Left renal pelvis (tissue), 4 donors: ENCODE measurements at places on chromosomes 5 and 9.

- DNase-seq, result no peak
Measured at GRCh38 chr5:1178529-1179382, 22.6 kb upstream of the SLC6A19 start.

- DNase-seq, result no peak
Measured at GRCh38 chr5:14258840-14259239, 115.7 kb downstream of the TRIO start.

DNA sequence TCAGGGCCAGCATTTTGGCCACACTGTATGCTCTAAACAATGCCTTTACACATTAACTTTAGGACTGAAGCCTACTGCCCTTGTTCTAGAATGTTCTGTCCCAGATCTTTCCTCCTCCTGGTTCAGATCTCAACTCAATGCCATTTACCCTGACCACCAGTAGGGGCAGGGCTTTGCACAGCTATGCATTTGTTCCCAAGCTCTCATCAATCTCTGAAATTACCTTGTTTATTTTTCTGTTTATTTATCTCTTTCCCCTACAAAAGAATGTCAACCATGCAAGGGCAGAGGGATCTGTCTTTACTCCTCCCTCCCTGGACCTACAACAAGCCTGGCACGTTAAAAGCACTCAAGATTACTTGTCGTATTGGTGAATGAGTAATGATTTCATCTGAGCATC lies 612.9 kb downstream of the BNC2 start:
- DNase-seq, result no peak

DNA sequence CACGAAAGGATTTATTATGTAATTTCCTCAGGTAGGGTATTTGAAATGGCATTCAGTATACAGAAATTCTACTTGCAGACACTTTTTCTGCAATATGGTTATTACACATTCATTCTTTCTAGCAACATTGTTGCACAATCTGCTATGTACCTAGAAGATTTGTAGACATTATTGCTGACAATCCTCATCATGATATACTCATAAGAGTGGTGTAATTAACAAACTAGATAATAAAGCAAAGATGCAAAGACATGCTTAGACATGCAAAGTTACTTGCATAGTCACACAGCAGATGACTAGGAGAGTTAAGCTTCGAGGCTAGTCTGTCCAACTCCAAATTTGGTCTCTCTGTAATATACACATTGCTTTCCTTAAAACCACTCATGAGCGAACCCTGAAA lies 317.1 kb downstream of the ASTN2 start:
- DNase-seq, result no peak

DNA sequence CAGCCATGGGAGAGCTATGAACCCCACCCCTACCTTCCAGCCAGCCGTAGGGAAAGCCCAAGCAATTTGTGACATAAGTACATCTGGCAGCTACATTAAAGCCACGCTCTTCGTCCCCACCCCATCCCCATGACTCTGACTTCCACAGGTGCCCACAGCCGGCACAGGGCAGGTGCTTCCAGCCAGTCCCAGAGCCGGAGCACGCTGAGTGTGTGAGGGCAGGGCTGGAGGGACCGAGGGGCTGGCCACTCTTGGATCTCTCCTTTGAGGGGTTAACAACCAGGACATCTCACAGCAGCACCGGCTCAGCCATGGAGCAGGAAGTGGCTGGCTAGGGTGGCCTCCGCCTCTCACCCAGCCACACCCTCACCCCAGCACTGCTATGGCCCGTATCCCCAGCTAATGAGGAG lies 2.4 kb upstream of the FAM78A start:
- DNase-seq, result no peak

DNA sequence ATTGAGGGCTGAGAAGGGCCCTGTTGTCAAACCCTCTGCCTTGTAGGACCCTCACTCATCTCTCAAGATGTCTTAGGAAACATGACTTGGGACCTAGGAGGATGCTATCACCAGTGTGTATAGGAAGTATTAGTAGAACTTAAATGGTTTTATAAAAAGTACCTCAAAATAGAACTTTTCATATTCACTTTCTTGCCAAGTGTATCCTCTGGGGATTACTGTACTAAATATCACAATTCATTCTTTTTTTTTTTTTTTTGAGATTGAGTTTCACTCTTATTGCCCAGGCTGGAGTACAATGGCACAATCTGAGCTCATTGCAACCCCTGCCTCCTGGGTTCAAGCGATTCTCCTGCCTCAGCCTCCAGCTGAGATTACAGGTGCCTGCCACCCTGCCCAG lies 56.2 kb downstream of the ARHGEF28 start:
- no peak for DNase-seq

GRCh38 chr5:133048993-133049725 lies 2.7 kb upstream of the HSPA4 start:
- no peak for DNase-seq

GRCh38 chr5:179240561-179240960 lies 104.7 kb downstream of the ADAMTS2 start:
- DNase-seq, result no peak

- no peak for DNase-seq
Measured at GRCh38 chr5:38718771-38719391, 126.9 kb upstream of the OSMR start.

DNA sequence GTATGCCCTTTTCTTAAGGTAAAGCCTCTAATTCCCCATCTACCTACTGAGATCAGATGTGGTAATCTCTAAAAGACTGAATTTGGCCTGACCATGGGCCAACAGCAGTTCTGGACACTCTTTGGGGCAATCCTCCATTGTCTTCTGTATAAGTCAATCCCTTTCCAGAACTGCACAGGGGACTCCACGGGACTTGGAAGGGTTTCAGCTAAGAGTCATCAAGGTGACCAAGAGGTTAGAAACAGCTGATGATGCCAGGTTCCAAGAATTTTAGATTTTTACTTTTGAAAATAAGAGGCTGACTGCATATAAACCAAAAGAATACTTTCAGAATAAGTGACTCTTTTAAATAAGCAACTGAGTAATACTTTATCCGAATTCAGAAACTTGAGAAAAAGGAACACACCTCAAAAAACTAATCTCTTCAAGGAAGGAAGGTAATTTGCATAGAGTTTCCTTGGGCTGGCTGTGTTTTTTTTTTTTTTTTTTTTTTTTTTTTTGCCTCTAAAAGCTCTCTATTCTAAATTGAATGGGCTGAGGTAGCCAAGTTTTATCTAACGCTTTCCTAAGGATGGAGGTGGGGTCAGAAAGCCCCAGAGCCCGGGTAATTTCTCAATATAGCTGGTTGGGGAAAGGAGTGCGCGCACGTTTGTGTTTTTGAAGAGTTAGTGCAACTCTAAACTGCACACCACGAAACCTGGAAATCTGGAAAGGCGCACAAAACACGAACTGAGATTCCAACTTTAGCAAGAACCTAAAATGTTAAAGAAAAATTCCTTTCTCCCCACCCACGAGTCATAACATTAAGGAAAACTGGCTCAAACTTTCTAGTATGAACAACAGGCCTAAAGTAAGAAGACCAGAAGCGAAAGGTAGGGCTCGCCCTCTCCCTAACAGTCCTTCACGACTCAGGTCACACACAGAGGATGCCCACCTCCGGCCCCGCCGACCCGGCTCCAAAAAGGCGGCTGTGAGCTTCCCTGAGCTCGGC lies 1.3 kb downstream of the VCP start:
- DNase-seq, result no peak

DNA sequence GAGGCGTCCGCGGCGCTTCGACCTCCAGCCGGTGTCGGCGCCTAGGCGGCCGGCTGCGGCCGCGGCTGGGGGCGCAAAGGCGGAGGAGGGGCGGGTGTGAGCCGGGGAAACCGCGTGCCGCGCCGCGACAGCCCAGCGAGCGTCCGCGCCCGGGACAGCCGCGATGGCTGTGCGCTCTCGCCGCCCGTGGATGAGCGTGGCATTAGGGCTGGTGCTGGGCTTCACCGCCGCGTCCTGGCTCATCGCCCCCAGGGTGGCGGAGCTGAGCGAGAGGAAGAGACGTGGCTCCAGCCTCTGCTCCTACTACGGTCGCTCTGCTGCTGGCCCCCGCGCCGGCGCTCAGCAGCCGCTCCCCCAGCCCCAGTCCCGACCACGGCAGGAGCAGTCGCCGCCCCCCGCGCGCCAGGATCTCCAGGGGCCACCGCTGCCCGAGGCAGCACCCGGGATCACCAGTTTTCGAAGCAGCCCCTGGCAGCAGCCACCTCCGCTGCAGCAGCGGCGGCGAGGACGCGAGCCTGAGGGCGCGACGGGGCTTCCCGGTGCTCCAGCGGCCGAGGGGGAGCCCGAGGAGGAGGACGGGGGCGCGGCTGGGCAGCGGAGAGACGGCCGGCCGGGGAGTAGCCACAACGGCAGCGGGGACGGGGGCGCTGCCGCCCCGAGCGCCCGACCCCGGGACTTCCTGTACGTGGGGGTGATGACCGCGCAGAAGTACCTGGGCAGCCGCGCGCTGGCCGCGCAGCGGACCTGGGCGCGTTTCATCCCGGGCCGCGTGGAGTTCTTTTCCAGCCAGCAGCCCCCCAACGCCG lies 605 bp downstream of the CHSY3 start:
- DNase-seq, result no peak

- DNase-seq, result no peak
Measured at GRCh38 chr9:78149702-78150291, 86.1 kb upstream of the CEP78 start.

- no peak for DNase-seq
Measured at GRCh38 chr9:71136696-71137095, 15.3 kb upstream of the TRPM3 start.

GRCh38 chr9:77839459-77840140 lies 191.5 kb upstream of the GNA14 start:
- no peak for DNase-seq

- no peak for DNase-seq
Measured at GRCh38 chr5:1374679-1375055, 29.8 kb upstream of the CLPTM1L start.
